ENCODE measurements at places on chromosomes 11 and 22.

GRCh38 chr11:60211206-60211605 is 28.3 kb upstream of the MS4A6A start:
- no peak for DNase-seq

- DNase-seq = no peak
Measured at GRCh38 chr11:59679347-59679746, 10.5 kb upstream of the PATL1 start.

- no peak for DNase-seq
Measured at GRCh38 chr11:122459064-122459463, 196.5 kb upstream of the UBASH3B start.

GRCh38 chr22:43162412-43163150 is 11.2 kb downstream of the TSPO start:
- DNase-seq = no peak

- no peak for DNase-seq
Measured at GRCh38 chr11:129146191-129146590, 45.9 kb downstream of the ARHGAP32 start.

- DNase-seq = no peak
Measured at GRCh38 chr11:102812188-102812587, 14.2 kb upstream of the MMP1 start.
